ENCODE measurements at places on chromosomes 13 and 19.

DNA sequence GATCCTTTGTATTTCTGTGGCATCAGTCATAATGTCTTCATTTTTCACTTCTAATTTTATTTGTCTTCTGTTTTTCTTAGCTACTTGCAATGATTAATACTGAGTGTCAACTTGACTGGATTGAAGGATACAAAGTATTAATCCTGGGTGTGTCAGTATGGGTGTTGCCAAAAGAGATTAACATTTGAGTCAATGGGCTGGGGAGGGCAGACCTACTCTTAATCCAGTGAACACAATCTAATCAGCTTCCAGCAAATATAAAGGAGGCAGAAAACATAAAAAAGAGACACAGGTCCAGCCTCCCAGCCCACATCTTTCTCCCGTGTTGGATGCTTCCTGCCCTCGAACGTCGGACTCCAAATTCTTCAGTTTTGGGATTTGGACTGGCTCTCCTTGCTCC, 640.9 kb upstream of the MIR17HG start:
- no peak for DNase-seq

- DNase-seq = no peak
These were observed 175.7 kb downstream of the KDM4B start for GRCh38 chr19:5144545-5145179.

DNA sequence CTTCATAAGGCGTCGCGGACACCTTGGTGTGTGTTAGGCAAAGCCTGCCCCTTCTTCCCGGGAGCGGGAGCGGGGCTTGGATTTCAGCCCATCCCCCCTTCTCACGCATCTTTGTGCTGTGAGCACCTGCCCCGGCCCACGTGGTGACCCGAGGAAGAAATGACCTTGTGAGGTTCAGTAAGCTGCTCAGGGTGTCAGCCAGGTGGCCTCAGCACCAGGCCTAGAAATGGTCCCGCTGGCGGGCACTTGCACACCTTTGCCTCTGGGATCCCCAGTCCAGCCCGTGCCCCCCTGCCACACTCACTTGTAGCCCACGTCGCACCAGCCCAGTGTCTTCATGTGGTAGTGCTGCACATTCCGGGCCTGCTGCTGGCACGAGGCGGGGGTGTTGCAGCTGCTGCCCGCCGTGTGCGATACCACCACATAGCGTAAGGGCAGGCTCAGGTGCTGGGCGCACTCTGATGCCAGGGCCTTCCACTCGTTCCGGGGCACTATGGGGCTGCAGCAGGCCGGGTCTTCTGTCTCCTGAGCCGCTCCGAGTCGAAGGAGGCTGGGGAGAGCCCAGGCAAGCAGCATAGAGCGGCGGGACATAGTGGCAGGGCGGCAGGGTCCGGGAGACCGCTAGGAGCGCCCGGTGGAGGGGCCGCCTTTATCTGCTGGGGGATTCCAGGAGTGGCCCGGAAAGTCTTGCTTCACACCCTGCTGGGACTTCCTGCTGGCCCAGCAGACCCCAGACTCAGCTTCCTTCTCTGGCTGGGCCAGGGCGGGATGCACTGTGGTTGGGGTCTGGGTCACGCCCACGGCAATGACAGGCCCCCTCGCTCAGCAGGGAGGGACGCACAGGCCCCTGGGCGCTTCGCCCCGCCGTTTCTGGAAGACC, at the start of gene PGLYRP1:
Gene PGLYRP1 (minus strand): TSS at position 623 of the 880 bp plus-strand sequence. CDS start 32 bp downstream, at position 591.
- DNase-seq = no peak

DNA sequence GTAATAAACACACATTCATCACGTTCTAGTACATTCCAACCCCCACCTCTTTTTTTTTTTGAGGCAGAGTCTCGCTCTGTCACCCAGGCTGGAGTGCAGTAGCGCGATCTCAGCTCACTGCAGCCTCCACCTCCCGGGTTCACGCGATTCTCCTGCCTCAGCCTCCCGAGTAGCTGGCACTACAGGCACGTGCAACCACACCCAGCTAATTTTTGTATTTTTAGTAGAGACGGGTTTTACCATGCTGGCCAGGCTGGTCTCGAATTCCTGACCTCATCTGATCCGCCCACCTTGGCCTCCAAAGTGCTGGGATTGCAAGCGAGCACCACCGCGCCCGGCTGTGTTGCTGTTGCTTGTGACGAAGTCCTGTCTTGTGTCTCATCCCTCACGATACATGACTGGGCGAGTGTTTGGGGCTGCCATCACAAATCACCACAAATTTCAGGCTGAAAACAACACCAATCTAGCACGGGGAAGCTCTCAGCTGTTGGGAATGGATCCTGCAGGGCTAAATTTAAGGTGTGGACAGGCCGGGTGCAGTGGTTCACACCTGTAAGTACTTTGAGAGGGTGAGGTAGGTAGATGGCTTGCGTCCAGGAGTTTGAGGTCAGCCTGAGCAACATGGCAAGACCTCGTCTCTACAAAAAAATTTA, 15.7 kb downstream of the MOB3A start:
- no peak for DNase-seq

DNA sequence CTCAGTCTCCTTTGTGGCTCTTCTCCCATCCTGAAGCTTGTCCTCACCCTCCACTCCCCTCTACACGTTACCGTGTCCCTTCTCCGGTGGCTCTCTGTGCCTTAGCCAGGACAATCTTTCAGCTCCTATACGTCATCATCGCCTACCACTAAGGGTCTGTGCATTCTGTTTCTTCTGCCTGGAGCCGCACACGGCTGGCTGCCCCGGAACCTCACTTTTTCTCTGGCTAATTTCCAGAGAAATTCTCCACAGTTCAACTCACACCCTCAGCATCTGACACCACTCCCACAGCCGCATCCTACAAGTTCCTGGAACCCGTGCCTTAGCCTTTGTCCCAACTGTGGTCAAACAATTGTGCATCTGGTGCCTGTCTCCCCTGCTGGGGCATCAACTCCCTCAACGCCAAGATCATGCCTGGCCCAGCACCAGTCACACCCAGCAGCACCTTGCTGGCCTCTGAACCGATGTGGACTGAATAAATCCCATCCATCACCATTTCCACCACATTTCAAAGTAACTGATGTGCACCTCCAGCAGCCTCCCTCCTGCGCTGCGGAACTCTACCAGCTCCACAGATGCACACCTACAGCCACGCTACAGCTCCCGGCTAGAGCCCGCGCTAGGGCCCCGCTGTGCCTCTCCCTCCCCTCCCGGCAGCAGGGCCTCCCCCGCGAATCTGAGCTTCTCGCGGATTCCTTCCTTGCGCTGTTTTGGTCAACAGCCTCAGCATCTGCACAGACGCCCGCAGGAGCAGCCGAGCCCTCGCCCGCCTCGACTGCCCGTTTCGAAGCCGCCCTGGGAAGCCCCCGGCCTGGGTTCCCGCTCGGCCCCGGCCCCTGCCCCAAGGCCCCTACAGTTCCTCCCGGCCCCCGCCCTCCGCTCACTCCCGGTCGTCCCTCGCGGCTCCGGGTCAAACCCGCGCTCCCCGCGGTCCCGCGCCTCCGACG, 689 bp downstream of the DCUN1D2 start:
- no peak for DNase-seq

GRCh38 chr19:54461210-54461609, 2.4 kb downstream of the LENG9 start:
- no peak for DNase-seq

DNA sequence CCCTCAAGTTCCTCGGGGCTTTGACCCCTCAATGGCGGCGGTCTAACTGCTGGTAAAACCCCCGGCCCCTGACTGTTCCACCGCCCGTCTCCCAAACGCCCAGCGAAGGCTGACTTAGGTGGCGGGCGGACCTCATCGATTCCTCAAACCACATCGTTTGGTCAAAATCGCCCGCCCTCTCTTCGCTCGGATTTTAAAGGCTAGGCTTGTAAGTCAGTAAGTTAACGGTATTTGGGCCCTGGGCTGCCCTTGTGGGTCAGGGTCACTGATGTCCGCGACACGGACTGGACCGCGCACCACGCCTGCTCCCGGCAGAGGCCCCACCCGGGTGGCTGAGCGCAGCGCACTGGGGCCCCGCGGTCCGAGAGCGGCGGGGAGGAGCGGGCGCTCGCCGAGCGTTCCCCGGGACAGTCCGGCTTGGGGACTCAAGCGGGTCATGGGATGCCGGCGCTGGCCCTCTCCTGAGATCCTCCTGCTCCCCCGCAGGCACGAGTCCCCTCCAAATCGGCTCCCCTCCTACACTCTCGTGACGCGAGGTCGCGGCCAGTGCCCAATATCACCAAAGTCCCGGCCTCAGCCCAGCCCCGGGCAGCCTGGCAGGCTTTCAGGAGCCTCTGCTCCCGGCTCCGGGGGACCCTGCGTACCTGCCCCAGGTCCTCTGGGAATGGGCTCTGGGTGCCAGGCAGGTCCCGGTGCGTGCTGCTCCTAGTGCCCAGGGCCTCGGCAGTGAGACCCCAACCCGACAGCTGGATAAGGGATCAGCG, 1.0 kb downstream of the FLT1 start:
- no peak for DNase-seq

DNA sequence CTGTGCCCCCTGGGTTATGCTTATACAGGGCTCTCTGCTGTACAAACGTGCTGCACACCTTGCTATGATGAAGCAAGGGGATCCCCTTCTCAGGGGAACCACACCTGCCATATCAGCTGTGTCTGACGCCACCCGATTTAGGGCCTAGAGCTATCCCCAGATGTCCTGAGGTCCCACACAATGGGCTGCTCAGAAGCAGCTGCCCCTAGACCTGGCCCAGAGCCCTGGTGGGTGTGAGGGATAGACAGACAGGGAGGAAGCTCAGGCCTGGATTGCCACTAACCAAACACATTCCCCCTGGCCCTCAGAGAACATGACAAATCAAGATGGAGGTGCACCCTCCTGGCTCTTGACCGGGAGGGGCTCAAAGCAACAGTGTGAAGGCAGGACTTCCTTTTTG, 59.3 kb downstream of the TSHZ3 start:
- no peak for DNase-seq

All from KG1 (cell line).